ENCODE measurements at places on chromosomes 2 and 18.

DNA sequence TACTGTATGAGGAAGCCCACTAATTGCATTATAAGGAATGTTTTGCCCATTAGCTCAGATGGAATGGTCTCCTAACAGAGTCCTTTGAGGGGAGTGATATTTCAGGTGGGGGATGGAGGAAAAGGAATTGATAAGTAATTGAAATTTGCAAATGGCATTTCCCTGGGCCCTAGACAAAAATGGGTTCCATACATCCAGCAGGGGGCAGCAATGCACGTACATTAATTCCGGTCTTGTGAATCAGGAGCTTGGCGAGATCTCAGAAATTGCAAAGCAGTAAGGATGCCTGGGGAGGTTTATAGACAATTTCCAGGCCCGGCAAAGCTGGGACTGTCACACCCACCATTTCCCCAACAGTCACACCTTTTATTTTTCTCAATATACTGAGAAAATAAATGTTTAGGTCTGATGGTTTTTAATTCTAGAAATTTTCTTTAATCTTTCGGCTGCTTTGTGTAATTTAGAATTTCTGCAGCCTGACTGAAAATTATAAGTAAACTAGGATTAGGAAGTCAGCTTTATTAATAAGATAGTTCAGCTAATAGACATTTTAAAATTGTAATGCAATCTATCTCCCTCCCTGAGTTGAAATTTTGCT, 122.8 kb downstream of the LYPD1 start:
- no peak for DNase-seq

- DNase-seq = no peak
These were observed 138.2 kb downstream of the DPP10 start for GRCh38 chr2:114580691-114581090.

GRCh38 chr2:66854298-66854697, 419.4 kb downstream of the MEIS1 start:
- no peak for DNase-seq

- no peak for DNase-seq
These were observed 995 bp downstream of the TMEM127 start for GRCh38 chr2:96264656-96265348.

DNA sequence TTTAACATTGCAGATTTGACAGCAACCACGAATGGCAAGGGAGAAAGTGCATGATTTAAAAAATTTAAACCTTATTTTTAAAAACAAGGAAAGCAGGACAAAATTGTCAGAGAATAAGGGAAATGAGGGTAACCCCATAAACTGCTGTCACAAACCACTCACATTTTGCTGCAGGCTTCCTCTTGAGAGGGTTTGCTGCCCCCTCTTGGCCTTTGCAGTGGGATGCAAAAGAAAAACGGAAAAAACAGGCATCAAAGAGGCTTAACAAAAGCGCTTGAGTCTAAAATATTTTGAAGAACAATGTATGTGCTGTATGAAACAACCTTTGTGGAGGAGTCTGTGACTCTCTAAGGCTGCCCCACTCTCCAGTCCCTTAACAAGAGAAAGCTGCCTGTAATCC, 91.6 kb downstream of the TMX3 start:
- no peak for DNase-seq

GRCh38 chr18:25282282-25282681, 69.7 kb downstream of the ZNF521 start:
- no peak for DNase-seq

DNA sequence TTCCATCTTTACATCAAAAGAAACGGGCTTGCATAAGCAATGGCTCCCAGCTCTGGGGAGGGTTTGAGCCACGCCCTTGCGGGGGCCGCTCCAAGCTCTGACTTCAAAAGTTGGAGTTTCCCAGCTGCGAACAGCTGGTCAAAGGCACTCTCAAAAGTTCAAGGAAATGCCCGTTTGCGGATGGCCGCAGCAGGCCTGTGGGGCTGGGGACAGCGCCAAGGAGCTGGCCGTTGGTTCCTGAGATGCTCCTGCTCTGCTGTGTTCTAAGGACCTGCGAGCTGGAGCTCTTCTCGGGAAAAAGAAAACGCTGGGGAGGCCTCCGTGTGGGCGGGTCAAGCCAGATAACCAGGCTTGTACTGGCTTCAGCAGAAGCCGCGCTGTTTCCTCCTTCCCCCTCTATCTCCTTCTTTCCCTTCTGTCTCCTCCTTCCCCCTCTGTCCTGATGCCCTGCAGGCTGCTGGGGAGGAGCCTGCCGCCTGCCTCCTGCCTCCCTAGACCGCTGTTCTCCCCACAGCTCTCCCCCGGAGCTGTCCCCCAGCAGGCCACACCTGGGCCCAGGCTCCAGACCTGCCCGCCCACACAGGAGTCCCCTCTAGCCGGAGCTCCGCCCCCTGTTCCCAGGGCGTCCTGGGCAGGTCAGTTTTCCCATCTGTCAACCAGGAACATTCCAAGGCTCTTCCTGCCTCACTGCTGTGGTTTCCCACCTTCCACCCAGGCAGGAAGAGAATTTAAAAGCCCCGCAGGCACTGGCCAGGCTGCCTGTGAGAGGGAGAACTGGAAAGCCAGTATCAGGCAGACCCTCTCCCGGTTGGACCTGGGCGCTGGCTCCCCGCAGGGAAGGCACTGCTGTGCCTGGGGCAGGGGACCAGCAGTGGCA, 14.1 kb downstream of the KLF11 start:
- DNase-seq = no peak

DNA sequence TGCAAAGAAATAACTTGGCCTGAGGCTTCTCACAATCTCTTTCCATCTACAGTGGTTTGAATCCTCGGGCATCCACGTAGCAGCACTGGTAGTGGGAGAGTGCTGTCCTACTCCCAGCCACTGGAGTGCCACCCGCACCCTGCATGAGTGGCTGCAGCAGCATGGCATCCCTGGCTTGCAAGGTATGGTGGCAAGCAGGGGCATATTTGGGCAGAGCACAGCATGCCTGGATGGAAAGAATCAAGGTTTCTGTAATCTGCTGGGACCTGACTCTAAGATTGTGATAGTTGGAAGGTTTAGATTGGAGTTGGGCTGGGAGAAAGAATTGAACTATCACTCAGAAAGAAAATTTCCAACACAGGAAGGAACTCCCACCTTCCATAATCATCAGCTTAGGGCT, 4.0 kb downstream of the CAD start:
- no peak for DNase-seq

DNA sequence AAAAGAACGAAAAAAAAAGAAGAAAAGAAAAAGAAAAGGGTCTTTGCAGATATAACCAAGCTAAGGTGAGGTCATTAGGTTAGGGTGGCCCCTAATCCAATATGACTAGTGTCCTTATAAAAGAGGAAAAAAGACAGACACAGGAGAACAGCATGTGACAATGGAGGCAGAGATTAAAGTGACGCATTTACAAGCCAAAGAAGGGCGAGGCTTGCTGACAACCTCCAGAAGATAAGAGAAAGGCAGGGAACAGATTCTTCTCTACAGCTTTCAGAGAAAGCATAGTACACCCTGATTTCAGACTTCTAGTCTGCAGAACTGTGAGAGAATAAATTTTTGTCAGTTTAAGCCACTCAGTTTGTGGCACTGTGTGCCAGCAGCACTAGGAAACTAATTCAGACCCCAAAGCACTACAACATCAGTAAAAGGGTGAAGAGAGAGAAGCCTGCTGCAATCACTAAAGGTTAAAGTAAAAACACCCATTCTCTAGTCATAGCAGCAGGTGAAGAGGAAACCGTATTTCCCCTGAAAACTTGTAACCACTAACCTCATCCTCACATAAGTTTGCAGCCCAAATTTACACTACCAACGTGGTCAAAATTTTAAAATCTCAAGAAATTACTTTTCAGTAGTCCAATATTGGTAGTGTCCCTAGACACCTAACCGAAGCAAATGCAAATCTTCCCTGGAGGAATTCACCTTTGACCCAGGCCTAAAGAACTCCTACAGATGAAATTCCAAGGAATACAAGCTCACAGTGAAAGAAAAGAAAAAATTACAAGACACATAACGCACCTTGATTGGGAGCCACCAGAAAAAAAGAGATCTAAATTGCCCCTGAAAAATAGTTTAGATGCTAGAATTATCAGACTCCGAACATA, 17.5 kb downstream of the REEP1 start:
- no peak for DNase-seq

DNA sequence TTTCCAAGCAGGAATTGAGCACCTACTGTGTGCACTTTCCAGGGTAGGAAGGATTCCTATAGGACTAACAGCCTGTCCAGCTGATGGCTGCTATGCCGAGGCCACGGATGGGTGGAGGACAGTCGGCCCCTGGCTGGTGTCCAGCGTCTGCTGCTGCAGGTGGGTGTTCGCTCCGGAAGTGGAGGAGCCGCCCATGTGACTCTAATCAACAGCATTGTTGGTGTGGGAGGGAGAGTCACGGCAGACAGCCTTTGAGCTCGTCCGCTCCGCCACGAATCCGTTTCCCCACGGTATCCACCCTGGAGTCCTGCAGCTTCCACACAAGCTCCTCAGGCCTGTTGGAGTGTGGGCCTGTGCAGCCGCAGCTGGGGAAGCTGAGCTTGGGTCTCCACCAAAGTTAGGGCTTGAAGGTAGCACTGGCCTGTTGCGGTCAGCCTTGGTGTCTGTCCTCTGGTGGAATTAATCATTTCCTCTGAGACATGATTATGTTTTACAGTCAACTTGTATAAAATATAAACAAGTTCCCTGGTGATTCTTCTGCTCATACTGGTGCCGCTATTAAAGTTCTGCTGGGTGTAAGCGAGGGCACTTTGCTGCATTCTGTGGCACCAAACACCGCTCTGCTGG, 185.9 kb upstream of the TPO start:
- no peak for DNase-seq

GRCh38 chr2:120937686-120938044, 202.0 kb downstream of the GLI2 start:
- no peak for DNase-seq

DNA sequence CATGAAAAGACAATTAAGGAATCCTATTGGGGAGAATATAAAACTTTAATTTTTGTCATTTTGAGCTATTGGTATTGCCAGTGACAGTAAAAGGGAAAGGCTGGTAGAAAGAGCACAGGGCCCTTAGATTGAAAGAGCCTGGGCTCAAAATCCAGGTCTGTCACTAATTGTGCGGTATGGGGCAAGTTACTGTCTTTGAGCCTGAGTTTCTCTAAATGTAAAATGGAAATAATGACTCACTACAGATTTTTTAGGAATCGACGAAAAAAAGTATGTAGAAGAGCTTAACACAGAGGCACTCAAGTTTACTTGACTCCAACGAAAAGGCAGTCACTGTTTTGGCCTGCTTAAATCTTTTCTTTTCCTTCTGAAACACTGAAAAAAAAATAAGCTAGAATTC, 7.0 kb downstream of the NDUFV2 start:
- DNase-seq = no peak

All from stimulated activated CD4-positive, alpha-beta T cell treated with anti-CD3 and anti-CD28 coated beads, Interleukin-1b, Interleukin-23, amount 100 ng/mL, for 1 hour (primary cell).